ENCODE measurements at places on chromosomes 12 and 14.

DNA sequence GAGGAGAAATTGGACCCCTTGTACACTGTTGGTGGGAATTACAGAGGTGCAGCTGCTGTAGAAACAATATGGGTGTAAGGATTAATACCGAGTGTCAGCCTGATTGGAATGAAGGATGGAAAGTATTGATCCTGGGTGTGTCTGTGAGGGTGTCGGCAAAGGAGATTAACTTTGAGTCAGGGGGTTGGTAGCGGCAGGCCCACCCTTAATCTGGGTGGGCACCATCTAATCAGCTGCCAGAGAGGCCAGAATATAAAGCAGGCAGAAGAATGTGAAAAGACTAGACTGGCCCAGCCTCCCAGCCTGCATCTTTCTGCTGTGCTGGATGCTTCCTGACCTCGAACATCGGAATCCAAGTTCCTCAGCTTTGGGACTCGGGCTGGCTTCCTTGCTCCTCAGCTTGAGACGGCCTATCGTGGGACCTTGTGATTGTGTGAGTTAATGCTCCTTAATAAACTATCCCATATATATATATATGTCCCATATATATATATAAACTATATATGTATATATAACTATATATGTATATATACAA, 38.4 kb upstream of the PPP2R5C start:
- DNase-seq = no peak

DNA sequence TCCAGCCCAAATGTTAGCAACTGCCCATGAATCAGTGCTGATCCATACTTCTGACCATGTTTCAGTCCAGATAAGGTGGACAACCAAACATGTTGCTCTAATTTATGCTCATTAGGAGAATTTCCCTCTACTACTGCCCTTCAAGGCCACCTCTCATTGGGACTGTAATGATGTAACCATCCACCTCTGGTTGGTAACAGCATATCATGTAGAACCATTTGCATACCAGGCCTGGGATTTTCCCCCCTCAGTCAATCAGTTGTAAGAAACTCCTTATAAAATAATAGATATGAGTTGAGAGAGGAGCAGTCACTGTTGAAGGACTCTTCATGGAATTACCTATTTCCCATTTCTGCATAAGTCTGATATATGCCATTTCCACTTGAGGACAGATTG, 17.8 kb upstream of the YAF2 start:
- DNase-seq = no peak

DNA sequence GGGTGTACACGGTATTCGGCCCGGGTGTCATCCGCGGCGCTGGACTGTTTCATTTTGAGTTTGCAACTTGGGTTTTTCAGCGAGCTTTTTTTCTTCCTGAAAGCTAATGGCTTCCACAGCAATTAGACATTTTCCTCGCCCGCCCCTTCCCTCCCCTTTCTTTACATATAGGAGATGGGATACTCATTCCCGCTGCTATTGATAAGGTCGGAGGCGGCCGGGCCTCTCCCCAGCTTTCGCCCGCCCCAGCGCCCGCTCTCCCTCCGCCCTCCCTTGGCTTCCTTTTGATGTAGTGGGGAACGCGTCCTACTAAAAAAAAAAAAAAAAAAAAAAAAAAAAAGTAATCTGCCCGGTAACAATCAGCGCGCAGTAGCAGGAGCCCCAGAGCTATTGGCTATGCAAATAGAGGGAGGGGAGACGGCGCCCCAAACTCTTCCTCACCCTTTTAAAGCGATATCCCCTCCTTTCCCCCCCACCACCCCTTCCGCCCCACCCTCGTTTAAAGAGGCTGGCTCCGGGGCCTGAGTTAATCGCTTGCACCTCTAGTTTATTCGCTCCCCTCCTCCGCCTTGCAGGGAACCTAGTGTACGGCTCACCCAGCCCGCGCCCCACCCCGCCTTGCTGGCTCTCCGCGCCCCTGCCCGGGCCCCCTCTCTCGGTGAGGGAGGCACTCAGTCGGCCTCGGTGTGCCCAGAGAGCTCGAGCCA, 1.7 kb upstream of the CCND2 start:
- no peak for DNase-seq

DNA sequence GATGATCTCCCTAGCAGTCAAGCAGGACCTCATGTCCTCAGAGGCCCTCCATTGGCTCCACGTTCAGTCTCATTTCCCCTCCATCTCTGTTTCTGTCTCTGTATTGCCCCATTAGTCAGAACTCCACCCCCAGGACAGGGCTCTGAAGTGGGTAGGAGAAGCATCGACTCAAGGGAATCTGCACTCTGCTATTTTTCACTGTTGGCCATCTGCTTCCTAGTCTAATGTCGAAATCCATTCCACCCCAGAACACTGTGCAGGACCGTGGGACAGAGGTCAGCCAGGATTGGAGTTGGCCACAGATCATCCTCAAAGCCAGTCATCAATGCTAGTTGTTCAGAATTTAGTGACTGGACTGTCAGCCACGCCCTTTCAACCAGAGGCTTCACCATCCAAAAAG, 10.1 kb downstream of the KRT77 start:
- DNase-seq = no peak

DNA sequence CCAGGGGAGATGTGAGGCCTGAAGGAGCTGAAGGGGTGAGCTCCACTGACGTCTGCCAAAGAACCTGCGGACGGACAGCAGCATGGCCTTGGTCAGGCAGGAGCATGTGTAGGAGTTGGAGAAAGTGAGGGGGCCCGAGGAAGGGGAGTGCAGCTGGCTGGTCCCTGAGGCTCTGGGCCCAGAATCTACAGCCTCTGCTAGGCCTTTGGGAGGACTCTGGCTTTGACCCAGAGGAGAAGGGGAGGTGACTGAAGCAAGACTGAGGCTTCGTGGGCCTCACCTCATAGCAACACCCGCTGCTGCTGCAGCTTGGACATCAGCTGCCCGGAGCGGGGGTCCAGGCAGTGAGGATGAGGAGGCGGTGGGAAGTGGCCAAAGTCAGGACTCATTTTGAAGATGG, 216.6 kb upstream of the FKBP4 start:
- DNase-seq = no peak

DNA sequence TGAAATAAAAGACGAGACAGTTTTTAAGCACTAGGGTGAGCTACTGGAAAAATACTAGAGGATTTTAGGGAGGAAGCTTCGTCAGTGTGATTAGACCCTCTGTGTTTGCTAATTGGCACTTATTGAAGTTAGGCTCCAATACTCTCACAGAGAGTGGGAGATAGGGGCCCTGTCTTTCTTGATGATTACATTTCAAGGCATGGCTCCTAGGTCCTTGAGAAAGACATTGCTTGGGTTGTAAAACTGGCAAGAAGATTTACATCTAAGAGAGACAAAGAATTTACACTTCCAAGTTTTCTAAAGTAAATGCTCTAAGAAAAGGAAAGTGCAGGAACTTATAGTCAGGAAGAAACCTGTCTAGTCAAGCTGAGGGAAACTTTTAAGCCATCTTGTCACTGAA, 183.2 kb downstream of the C12orf50 start:
- no peak for DNase-seq

DNA sequence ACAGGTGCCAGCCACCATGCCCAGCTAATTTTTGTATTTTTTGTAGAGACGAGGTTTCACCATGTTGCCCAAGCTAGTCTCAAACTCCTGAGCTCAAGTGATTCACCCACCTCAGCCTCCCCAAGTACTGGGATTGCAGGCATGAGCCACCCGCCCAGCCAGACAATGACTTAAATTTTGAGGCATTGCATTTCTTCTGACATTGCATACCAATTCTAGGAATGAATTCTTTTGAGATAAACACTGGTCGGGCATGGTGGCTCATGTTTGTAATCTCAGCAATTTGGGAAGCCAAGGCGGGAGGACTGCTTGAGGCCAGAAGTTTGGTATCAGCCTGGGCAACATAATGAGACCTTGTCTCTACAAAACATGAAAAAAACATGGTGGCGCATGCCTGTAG, 2.5 kb upstream of the CELA1 start:
- DNase-seq = no peak

Data from COR-L47 (cell line).